Posterior cingulate gyrus (tissue), 11 donors: ENCODE measurements at places on chromosomes 16 and 17.
A peak's percentile ranks its signal among the peaks of the same experiment; 100 is the strongest.

DNA sequence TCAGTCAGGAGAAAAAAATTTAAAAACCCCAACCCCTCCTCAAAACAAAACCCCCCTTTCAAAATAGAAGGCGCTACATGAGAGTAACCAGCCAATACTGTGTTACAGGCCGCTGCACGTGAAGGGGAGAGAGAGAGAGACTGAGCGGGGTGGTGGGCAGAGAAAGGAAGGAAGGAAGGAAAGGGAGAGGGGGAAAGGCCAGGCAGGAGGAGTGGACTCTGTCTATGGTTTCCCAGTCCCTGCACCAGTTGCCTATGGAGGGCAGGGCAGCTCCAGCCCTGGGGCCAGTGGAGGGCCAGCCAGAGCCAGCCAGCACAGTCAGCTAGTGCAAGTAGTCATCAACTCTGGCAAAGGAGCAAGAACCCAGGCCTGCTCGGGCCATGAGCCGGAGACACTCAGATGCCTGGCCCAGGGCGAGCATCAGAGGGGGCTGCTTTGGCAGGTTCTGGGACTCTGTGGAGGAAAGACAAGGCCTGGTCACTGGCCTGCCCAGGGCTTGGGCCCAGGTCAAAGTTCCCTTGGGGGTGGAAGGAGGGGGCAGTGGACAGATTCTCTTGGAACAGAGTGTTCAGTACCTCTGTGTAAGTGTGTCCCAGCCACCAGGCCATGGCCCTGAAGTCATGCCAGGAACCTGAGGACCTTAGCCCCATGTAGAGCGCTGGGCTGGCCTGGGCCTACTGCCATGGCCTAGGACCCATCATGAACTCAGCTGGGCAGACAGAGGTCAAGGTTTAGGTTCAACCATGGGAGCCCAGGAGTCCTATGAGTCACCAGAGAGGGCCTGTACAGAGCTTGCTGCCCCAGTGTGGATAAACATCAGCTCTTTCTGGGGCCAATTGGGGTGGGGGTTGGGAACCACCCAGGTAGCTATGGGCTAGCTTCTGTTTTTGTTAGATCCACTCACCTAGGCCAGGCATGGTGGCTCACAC, 7.3 kb upstream of the GFOD2 start:
- no peak for DNase-seq

- no peak for DNase-seq
Observed at GRCh38 chr17:58560511-58560910, 46.1 kb upstream of the MTMR4 start.

GRCh38 chr16:12405089-12405488, 398.6 kb downstream of the CPPED1 start:
- DNase-seq = no peak

- DNase-seq = no peak
Observed at GRCh38 chr16:88720396-88720970, 14.2 kb downstream of the CTU2 start.

DNA sequence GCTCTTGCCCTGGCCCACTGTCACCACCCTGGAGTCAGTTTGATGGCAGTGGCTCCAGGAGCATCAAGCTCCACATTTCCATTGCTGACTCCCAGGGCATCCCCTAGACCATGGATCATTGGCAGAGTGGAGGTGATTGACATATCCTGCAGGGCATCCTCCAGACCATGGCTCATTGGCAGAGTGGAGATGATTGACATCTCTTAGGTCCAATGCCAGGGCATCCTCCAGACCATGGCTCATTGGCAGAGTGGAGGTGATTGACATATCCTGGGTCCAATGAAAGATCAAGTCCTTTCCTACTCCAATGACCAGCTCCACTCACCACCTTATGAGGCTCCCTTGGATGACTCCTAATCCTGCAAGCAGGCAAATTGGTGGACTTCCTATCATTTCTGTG, 174.3 kb upstream of the NLRP1 start:
- no peak for DNase-seq

DNA sequence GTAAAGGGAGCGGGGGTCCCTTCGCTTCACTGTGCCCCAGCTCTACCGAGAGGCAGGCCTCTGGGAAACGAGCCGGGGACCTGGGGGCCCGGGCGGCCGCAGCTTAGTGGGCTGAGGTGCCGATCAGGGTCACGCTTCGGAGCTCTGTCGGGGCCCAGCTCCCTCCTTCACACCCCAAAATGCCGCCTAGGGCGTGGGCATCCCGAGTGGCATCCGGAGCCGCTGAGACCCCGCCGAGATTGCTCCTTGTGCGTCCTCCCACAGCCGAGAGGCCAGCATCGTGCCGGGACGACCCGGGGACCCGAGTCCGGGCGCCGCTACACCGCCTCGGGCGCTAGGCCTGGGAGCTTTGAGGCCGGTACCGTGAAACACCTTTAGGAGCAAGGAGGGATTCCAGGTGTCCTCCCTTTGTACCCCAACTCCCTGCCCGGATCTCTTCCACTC, 1.3 kb downstream of the SALL1 start:
- no peak for DNase-seq

- DNase-seq = no peak
Observed at GRCh38 chr17:1779571-1780131, 17.8 kb downstream of the SERPINF1 start.

DNA sequence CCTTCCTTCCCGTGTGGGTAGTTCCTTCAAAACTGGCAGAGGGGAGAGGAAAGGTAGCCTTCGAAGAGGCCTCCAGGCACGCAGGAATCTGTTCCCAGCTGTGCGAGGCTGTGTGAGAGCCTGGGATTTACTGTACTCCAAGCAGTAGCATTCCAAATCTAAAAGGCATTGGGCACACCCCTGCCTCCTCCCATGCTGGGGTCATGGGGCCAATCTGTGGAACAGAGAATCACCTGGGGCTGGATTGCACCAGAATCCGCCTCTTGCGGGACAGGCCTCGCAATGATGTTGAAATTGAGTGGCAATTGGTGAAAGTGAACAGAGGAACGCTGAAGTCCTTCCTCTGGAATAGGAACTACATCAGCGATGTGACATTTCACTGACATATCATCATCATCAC, 72.5 kb upstream of the IRX3 start:
- no peak for DNase-seq

- no peak for DNase-seq
Observed at GRCh38 chr17:39617446-39618245, 9.1 kb upstream of the PPP1R1B start.

DNA sequence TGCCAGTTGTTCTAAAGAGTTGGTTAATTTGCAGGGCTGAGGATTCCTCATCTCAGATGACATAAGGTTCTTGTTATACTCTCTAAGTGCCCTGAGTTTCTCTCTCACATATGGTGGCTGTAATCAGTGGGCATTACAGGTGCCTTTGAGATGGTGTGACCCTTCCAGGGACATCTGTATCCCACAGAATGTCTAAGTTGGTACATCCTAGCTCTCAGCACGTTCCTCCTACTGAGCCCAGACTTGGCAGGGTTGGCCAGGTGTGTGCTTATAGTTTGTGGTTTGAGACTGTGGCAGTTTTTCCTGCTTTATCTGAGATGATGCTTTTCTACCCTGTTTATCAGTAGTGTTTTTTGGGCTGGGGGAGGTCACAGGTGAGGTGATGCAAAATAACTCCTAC, 36.3 kb downstream of the SPECC1 start:
- DNase-seq = no peak

- DNase-seq = no peak
Observed at GRCh38 chr17:49570540-49571242, 5.0 kb upstream of the NXPH3 start.

DNA sequence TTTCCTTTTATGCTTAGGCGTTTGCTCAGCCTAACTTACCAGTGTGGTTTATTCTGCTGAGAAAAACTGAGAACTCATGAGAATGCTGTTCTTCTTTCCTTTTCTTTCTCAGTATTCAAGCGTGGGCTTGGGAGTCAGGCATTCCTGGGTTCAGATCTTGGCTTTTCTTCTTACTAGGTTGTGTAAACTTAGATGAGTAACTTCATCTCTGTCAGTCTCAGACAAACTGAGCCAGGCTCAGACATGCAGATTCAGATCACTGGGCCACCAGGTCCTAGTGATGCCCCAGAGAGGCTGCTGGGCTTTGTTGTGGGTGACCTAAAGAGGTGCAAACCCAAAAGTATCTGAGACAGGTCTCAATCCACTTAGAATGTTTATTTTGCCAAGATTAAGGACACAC, 95.8 kb upstream of the MPHOSPH6 start:
- DNase-seq = no peak

- no peak for DNase-seq
Observed at GRCh38 chr17:5635949-5636348, 51.6 kb upstream of the NLRP1 start.

DNA sequence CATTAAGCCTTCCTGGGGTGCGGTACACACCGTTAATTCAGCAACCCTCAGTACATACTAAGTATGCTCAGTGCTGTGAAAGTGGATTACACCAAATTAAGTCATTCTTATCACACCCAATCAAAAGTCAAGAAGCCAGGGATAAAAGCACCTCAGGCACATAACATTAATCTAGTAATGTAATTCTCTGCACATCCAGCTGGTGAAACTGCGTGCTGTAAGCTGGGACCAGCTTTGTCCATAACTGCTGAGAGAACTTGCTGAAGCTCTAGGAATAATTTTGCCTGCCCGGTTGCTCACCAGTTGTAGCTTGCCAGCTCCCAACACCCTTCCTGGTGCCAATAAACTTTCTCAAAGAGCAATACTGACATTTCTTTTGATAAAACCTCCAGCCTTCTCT, 44.9 kb downstream of the SLC47A1 start:
- DNase-seq = peak; percentile 64

- DNase-seq = no peak
Observed at GRCh38 chr17:32156656-32157055, 14.4 kb downstream of the RHOT1 start.

DNA sequence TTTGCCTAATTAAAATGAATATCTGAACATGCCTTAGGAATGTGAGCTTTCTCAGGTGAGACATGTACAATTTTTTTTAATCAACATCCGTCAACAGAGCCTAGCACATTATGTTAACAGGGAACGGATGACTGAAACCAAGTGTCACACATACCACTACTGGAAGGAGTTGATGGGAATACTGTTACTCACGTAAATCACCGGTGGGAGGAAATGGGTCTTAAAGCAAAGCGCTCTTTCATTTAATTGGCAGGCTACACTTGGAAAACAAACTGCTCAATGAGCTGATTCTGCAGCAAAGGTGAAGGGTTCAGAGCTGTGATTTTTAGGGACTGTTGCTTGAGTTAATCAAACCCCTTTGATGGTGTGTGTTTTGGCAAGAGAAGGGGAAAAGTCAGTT, 4.8 kb downstream of the CPPED1 start:
- no peak for DNase-seq

DNA sequence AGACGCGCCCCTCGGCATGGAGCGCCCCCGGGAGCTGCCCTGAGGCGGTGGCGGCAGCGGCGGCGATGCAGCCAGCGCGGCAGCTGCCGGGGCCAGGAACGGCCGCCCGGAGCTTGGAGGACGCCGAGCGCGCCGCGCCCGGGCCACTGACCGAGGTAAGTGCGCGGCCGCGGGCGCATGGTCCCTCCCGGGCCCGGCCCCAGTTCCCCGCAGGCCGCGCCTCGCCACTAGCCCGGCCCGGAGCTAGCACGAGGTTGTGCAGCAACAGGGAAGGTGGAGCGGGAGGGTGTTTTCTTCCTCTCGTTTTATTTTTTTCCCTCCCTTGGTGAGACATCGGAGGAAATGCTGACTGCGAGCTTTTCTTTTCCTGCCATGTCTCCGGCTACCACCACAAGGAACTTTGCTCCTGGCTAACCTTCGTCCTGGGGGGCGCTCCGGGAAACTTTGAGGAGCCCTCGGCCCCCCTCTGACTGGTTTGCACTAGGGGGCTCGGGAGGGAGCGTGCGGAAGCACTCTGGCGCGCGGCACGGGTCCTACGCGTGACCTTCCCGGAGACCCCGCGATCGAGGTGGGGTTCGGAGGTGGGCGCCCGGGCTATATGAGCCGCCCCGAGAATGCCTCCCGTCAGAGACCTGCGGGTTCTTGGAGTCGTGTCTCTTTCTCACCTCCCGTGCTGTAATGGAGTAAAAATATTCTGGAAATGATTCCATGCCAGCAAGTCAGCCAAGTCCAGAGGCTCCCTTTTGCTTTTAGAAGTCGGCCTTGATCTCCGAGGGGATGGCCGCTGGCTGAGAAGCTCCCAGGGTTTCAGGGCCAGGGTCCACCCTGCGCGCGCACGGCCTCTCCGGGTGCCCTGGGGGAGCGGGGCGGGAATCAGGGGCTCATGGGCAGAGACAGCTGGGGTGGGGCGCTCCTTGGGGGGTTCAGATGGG, 868 bp downstream of the KCNJ12 start:
- no peak for DNase-seq
